Urothelium cell line (cell line): ENCODE measurements at places on chromosomes 5 and 9.
A peak's percentile ranks its signal among the peaks of the same experiment; 100 is the strongest.

DNA sequence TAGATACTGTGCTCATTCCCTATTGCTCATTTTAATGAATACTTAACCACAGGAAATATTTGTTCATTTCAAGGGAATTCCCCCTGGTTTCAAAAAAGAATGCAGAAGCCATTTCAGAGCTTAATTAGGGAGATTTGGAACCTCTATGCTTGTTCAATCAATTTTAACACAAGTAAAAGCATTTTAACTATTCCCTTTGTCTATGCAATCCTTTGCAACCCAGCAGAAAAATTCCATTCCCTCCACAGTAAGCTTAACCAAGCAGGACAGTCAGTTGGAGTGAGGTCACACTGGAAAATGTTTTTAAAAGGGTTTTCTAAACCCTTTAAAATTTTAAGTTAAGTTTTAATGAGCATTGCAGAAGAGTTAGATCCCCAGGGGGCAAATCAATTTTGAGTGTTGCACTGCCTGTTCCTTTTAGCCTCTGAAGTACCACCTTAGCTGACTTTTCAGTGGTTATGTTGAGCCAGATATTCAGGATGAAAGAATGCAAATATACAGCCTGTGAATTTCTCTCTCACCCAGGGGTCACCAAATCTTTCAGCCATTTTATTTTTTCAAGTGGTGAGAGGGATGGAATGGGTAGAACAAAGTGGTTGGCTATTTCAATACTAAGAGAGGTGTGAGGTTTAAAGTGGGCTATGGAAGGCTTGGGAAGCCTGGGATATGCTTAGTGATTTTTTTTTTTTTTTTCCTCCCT is 356.2 kb upstream of the NUDT12 start:
- no peak for DNase-seq

- DNase-seq = no peak
These were observed 37.3 kb downstream of the FSD1L start for GRCh38 chr9:105485131-105485530.

DNA sequence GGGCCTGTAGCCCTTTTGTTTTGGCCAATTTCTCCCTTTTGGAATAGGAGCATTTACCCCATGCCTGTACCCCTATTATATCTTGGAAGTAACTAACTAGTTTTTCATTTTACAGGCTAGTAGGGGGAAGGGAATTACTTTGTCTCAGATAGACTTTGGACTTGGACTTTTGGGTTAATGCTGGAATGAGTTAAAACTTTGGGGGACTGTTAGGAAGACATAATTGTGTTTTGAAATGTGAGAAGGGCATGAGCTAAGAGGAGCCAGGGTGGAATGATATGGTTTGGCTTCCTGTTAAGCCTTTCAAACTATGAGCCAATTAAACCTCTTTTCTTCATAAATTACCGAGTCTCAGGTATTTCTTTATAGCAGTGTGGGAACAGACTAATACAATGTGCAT is 168.1 kb downstream of the FGF1 start:
- no peak for DNase-seq

- no peak for DNase-seq
These were observed 21.2 kb upstream of the PFDN1 start for GRCh38 chr5:140324041-140324600.

- no peak for DNase-seq
These were observed 142.1 kb downstream of the XRCC4 start for GRCh38 chr5:83219495-83219894.

DNA sequence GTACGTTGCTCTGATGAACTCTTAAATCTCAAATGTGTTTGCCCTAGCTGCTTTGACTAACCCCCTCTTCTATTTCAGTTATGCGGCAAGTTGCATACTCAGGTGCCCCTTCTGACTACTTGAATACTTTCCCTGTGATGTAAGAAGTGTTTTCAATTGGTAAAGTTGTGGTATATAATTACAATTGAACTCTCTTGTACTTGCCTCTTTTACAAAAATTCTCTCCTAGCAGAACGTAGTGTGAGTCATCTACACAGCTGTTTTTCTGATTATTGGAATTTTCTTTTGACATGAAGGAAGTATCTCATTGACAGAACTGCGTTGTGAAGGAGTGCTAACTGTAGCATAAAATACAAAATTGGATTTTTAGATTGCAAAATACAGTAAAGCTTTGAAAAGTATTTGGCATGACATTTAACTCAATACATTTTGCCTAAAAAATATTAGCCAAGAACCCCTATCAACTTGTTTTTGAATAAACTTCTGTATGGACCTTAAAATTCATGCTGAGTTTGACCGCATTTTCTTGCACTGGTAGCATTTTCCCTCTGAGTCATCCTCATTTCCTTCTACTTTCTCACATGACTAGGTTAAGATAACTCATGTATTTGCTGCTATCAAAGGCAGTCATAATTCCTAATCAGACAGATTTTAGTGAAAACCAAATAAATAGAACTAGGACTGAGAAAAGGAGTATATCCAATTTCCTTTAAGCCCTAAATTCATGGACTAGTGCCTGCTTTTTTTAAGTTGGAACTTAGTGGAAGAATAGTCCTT is 6.3 kb downstream of the CRHBP start:
- DNase-seq = peak; percentile 63

DNA sequence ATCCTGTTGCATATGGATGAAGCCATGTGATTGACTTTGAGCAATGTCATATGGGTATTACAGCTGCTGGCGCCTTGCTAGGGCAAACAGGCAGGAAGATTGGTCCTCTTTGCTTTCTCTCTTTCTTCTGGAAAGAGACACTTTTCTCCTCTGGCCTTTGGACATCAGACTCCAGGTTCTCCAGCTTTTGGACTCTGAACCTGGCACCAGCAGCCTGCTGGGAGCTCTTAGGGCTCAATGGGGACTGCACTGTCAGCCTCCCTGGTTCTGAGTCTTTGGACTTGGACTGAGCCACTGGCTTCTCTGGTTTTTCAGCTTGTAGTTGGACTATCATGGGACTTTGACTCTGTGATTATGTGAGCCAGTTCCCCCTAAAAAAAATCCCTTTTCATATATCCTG is 34.8 kb upstream of the TENT4A start:
- DNase-seq = no peak

GRCh38 chr5:160287378-160288051 is 24.8 kb downstream of the CCNJL start:
- DNase-seq = no peak
